ENCODE measurements at places on chromosomes 4 and X.

- no peak for DNase-seq
Measured at GRCh38 chr4:75696071-75696470, 22.9 kb upstream of the G3BP2 start.

- DNase-seq: no peak
Measured at GRCh38 chrX:21975812-21976211, 35.3 kb downstream of the SMS start.

DNA sequence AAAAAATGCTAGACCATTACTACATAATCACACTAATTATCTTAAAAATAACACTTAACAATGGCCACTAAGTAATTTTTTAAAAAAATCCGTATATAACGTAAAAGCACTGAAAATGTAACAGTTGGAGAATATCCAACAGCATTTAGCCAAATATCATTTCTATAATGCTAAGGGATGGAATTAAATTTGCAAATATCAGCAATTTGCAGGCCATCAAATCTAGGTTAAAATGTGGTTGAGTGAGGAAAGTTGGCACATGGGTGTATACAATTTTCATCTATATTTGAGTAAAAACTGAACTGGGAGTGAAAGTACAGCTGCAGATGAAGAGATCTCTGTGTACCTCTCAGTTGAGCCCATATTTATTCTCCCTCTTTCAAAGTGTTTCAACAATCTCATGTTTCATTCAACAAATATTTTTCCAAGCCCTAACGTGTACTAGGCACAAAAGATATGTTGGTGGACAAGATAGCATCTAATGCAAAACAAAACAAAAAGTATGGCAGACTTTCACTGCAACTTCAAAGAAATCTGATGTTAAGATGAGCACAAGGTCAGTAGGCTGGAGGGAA is 63.0 kb downstream of the MBNL3 start:
- no peak for DNase-seq

DNA sequence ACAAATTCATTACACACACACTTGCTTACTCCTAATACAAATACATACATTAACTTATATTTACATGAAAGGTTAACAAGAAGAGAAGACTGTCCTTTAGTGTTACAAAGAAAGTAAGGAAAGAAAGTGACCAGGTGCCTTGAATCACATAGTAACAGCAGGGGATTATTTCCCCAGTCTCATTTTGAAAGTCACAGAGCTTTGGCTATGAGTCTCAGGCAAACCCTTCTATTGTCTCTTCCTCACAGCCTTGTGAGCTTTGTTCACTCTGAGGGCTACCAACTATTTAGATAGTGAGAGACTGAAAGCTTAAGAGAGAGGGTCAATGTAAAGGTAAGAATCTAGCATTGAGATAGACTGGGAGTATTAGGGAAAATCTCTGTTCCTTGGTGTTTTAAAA is 161.6 kb downstream of the NPNT start:
- DNase-seq: no peak

- no peak for DNase-seq
Measured at GRCh38 chr4:107153228-107153627, 117.1 kb upstream of the DKK2 start.

GRCh38 chr4:20351360-20352162 is 99.9 kb downstream of the SLIT2 start:
- no peak for DNase-seq

- DNase-seq: peak; percentile 26
Measured at GRCh38 chr4:15868111-15868510, 70.4 kb downstream of the FGFBP1 start.

- no peak for DNase-seq
Measured at GRCh38 chrX:12378706-12379105, 240.4 kb downstream of the FRMPD4 start.

- no peak for DNase-seq
Measured at GRCh38 chr4:99809326-99809725, 7.3 kb upstream of the DAPP1 start.

GRCh38 chr4:121958777-121959176 is 6.9 kb upstream of the TRPC3 start:
- DNase-seq: no peak

DNA sequence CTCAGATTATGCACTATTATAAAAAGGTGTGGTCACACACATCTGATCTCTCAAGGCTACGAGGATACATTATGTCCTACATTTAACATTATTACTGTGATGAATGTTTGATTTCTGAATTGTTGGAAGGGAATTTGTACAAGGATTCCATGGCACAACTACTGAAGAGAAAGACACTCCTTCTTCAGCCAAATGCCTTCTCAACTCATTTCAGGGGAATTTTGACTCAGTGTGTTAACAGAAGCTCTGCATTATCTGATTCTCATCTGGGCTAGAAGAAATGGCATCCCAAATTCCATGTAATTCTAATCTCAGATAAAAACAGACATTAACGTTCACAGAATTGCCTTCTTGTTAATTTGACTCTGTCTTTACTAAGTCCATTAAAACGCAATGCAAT is 477.7 kb downstream of the PDGFC start:
- DNase-seq: no peak

DNA sequence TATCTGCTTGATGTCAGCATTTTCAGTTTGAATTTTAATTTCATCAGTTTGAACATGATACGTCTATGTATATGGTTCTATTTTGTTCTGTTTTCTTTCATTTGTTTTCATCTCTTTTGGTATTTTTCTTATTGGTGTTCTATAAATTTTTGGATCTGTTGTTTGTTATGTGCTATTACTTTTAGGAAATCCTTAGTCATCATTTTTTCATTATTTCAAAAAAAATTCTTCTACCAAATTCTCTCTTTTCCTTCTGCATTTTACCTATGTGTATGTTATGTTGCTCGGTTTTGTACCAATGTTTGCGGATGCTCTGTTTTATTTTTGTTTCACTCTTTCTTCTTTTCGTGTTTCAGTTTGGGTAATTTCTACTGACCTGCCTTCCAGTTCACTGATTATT is 32.8 kb downstream of the NPY2R start:
- DNase-seq: no peak

GRCh38 chrX:15781961-15782699 is 8.2 kb upstream of the ZRSR2 start:
- no peak for DNase-seq

GRCh38 chr4:9963328-9963727 is 58.0 kb downstream of the SLC2A9 start:
- peak; percentile 14 for DNase-seq

DNA sequence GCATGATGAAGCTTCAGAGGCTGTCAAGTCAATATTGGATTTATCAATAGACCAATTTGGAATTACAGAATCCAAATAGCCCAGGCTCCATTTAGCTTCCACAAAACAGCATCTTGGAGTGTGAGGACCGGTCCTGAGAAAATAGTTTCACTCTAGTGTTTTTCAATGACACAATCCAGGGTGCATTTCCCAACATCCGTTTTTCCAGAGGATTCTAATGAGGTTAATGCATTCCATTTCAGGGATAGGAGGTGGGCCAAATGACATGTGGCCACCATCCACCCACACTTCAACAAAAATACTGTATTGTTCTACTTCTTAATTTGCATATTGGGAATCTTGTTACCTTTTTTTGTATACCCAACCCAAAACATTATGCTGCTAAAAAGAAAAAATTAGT is 229.8 kb upstream of the LDB2 start:
- no peak for DNase-seq
